GM12864 (cell line): ENCODE measurements at places on chromosomes 5 and 9.

GRCh38 chr5:150341331-150341730, 16.2 kb upstream of the TCOF1 start:
- no peak for DNase-seq

DNA sequence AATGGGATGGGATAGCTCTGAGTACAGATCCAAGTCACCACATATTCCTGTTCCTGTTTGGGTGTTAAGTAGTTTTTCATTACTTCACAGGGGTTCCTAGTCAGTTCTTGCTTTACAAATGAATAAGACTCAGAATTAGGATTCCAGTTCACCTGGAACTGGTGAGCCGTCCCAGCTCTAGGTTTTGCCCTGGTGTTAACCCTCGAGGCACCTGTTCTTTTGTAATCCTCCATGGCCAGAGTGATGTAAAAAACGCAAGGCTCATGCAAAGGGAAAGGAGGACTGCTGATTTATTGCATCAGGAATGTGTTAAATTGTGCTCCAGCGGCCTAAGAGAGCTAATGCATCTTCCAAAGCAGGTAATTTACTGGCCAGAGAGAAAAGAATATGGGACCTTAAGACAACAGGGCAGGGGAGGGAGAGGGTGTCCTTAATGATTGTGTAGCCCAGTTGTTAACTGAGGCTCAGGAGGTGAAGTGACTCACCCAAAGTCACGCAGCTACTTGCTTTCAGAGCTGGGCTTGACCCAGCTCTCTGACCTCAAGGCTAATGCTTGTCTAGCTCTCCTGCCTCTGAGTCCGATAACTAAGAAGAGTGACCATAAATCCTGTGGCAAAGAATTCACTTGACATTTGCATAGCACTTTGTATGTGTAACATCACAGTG, 70.5 kb downstream of the DMRT2 start:
- no peak for DNase-seq

DNA sequence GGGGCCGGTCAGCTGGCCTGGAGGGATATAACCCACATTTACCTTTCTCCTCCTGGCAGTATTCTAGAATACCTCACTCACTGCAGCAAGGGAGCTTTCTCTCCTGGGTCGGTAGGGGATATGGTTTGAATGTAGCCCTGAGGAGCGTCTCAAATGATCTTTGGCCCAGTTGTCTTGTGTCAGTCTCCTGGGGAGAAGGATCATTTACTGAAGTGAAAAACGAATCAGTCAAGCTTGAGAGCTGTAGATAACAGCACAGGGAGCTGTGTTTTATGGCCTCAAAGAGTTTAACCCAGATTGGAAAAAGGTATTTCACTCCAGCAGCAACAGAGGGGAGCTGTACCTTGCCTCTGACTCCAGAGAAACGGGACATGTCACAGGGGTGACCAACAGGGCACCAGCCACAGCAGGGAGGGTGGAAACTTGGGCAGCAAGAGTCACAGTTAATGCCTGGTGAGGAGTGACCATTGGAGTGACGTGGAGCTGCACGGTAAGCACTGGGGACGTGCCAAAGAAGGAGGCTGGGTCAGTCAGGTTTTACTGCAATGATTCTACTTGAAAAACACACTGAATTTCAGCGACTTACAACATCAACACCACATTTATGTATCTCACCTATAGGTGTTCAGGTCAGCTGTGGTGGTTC, 29.8 kb upstream of the ZFR start:
- no peak for DNase-seq

GRCh38 chr5:17249029-17249634, 31.7 kb downstream of the BASP1 start:
- no peak for DNase-seq

GRCh38 chr5:142508591-142508990, 177.3 kb downstream of the FGF1 start:
- DNase-seq: no peak

DNA sequence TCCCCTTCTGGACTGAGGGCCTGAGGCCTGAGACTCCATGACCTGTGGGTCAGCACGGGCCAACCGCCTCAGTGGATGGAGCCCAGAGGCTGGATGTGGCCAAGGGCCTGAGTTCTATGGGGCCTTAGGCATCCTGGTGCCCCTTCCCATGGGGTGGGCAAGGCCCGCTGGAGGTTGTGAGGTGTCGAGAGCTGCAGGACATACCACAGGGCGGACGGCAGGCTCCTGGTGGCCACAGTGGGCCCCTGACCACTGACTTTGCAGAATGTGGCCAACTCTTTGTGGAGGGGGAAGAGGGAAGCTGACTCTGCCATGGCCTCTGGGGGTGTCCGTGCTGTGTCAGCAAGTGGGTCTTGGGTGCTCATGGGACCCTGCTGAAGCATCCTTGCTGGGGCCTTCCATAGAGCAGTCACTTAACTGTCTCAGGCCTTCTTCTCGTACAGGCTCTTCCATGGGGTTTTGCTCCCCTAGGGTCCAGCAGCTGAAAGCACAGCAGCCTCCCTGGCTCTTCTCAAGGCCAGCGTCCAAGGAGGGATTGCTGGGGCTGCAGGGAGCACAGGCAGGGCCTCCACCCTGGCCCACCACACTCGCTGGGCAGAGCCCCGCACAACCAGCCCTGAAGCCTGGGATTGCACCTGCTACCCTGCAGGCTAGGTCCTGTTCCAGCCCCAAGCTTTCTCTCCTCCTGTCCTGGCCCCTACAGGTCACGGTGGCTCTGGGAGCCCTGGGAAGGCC, 21.6 kb upstream of the SLC9A3 start:
- DNase-seq: no peak

- no peak for DNase-seq
Observed at GRCh38 chr9:14307989-14308852, 5.7 kb downstream of the NFIB start.

DNA sequence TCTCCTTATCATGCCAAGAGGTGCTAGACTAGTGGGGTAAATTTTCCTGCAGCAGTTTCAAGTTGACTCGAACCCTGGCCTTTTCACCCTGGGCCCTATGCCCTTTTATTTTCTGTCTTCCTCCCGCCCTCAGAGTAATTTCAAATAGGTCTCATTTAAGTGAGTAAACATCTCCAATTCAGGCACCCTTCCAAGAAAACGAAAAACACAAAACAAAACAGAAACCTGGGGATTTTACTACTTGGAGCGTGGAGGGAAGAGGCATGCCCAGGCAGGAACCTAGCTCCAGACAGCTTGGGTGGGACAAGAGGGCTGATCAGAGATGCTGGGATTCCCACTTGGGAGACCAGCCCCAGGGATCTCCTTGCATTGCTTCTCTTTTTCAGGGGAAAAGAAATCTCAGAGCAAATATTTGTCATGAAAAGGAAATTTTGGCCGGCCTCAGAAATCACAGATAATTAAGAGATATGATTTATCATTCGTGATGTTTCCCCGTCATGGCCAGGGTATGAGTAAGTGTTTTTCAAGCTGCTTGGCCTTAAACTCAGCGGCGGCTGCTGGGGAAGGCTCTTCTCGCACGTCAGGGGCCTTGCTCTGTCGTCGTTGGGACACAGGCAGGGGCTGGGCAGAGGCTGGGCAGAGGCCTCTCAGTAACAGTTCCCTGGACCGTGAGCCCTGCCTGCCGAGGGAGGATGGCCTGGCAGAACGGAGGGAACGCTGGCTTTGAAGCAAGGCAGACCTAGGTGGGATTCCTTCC, 248.6 kb upstream of the KLF4 start:
- DNase-seq: no peak

DNA sequence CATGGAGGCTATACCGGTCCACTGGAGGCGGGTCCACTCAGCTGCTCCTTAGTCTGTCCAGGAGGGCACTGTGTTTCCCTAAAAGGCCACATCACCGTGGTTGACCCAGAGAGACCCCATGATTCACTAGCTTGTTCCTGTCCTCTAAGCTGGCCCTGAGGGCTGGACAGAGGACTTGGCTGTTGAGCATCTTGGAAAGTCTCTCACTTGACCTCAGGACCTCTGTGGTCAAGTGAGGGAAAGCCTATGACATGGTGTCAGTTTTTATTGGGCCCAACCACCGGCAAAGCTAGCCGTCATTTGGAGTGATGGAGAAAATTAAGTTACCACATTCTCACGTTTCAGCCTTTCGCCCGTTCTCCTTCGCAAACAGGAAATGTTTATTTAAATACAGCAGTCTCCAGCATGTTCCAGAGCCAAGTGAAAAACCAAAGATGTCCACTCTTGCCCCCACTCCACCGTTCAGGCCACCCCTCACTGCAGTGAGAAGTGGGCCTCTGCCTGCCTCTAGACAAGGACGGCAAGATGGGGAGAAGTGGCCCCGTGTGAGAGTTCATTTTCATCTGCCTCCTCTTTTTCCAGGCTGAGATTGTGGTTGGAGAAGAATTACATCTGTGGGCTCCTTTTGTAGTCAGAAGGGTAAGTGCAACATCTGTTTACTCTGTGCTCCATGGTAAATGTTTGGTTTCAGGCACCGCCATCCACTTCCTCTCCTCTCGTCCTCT, 4.4 kb downstream of the SLIT3 start:
- no peak for DNase-seq

- DNase-seq: no peak
Observed at GRCh38 chr9:129362287-129363000, 184.4 kb upstream of the IER5L start.

DNA sequence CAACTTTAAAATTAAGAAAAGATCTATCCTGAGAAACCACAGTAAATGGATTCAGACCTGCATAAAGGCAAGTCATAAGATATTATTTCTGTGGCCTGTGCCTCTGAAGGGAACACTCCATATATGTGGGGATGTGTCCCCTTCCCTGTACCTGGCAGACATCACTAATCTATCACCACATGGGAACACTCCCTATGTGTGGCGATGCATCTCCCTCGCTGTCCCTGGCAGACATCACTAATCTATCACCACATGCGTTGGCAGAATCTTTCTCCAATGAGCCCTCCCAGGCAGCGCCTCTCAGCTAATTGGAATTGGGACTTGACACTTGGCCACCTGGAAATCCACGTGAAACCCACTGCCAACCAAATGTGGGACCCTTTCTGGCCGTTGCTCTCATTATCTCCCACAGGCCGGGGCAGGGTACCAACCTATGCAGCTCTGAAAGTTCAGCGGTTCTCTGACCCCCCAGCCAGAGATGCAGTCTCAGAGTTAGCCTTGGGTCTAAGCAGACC, 25.2 kb upstream of the ASS1 start:
- no peak for DNase-seq

- DNase-seq: no peak
Observed at GRCh38 chr9:73093740-73094379, 57.8 kb upstream of the ANXA1 start.

- DNase-seq: no peak
Observed at GRCh38 chr9:29212397-29213387, 1639.4 kb upstream of the C9orf72 start.

GRCh38 chr5:98631311-98632054, 142.0 kb upstream of the RGMB start:
- no peak for DNase-seq

DNA sequence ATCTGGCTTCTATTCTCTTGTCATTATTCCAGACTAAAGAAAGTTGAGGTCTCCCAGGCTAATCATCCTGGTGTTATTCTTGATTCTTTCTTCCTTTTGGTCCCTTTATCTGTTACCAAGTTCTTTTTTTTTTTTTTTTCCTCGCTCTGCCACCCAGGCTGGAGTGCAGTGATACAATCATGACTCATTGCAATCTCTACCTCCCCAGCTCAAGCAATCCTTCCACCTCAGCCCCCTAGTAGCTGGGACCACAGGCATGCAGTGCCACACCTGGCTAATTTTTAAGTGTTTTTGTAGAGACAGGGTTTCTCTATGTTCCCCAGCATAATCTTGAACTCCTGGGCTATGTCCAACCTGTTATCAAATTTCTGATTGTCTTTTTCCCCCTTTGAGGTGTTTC, 126.6 kb upstream of the DHFR start:
- no peak for DNase-seq

DNA sequence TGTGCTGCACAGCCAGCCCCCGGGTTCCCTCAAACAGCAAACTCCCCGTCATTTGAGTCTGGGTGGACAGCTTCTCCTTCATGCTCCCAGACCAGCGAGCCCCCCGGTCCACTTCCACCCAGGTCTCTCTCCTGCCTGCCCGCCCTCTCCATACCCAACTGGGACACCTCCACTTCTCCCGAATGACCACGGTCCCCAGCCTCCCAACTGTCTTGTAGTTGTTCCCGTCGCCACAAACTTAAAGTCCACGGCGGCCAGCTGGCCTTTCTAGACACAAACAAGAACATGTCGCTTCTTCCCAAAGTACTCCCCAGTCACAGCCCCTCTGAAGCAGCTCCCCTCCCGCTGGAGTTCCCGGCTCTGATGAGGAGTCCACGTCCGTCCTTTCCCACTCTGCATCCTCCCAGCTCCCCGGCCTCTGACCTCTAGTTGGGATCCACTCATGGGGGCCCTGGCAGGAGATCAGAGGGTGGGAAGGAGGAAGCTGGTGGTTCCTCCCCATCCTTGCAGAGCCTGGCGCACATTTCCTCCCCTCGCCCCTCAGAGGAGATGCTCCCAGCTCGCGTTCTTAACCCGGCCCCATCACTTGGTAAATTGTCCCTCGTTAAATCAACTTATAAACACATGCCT, 24.1 kb upstream of the PPP1R26 start:
- no peak for DNase-seq

DNA sequence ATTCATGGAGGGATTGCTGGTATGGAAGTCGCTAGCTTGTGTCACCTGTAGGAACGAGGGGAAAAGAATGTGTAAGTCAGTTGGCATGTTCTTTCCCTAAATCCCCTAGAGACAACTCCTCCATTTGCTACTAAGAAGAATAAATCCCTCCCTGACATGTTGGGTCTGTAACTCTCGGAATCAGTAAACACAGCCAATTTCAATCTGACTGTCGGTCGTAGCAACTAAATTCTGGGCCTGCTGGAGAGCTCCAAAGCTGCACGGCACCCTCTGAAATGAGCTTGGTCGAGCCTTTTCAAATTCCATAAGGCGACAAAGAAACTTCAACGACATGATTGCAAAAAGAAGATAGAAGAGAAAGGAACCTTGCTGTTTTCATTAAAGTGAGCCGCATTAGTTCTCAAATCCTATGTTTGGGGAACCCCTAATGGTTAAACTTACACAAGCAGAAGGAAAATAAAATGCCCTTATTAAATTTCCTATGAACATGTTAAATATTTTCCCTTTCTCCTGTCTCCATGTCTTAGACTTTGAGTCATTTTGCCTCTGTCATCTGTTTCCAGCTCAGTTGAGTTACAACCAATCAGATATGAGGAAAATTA, 735.8 kb upstream of the WWC1 start:
- no peak for DNase-seq

DNA sequence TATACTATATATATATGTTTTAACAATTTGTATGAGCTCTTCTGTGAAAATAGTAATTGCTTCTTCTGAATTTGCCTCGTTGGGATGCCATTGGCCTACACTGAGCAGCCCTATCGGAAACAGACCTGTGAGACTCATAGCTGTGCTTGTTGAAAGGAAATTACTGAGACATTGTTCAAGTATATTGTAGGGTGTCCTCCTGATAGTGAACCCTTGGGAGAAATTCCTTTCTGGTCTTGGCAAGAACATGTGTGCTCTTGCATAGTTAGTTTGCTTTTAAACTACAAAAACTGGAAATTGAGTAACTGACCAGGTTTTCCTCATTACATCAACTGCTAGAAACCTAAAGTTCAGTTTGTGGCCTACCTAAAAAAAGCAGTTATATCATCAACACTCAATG, 160.9 kb downstream of the LURAP1L start:
- no peak for DNase-seq
